ENCODE measurements at places on chromosomes 12 and 14. TPM values are rescaled to one million over a fixed set of nuclear protein-coding genes. Genes with fewer than 3 reads are reported as not detected.

Gene DEGS2
- 0.42 TPM for total RNA-seq

Gene BHLHE41
- total RNA-seq, result not detected

Gene TAS2R8
- not detected for total RNA-seq

Gene PRKCH
- 166 TPM for total RNA-seq

Gene SUOX
- 2.3 TPM for total RNA-seq

Gene SIX6
- total RNA-seq, result not detected

Gene TCP11L2
- total RNA-seq, result 13.0 TPM

Gene TRHDE
- total RNA-seq, result not detected

Gene CLEC4D
- total RNA-seq, result not detected

Gene TMEM132C
- total RNA-seq, result not detected

Gene KIF5A
- total RNA-seq, result 1.8 TPM

Gene TCL1B
- not detected for total RNA-seq

Gene TAS2R13
- total RNA-seq, result 0.26 TPM

Gene PLEKHD1
- total RNA-seq, result not detected

Gene SLC2A3
- total RNA-seq, result 106 TPM

Gene RFLNA
- not detected for total RNA-seq

Gene ALG10B
- total RNA-seq, result 10.1 TPM

Gene ZNF839
- total RNA-seq, result 14.0 TPM

Gene SYT10
- total RNA-seq, result not detected

Gene TEX52
- not detected for total RNA-seq

Gene MAP1LC3B2
- 1.7 TPM for total RNA-seq

Gene CLEC6A
- total RNA-seq, result not detected

Gene CCDC197
- not detected for total RNA-seq

Gene RFX4
- not detected for total RNA-seq

Gene VCPKMT
- 19.9 TPM for total RNA-seq

Gene RPS6KL1
- 5.0 TPM for total RNA-seq

Gene CLMN
- total RNA-seq, result 0.29 TPM

Gene IFI27L1
- total RNA-seq, result 15.5 TPM

Gene STYK1
- total RNA-seq, result 2.1 TPM

Gene TOMM20L
- total RNA-seq, result not detected

Gene ZNF891
- total RNA-seq, result 2.1 TPM

Gene TPH2
- total RNA-seq, result not detected

Gene SVOP
- total RNA-seq, result not detected

Gene PDE3A
- total RNA-seq, result 0.02 TPM

Gene PPP1R3E
- total RNA-seq, result 16.2 TPM

Gene IFNG-AS1
- total RNA-seq, result 0.95 TPM

Gene KRT82
- not detected for total RNA-seq

Gene LGR5
- not detected for total RNA-seq

Gene PRIMA1
- total RNA-seq, result not detected

Gene GOLGA3
- total RNA-seq, result 68.2 TPM

Gene VEZT
- total RNA-seq, result 46.8 TPM

Gene PPP1R1A
- not detected for total RNA-seq

Gene ACOT2
- total RNA-seq, result 16.4 TPM

Measured in CD8-positive, alpha-beta memory T cell (primary cell).